ENCODE measurements at places on chromosomes 7 and 10.

DNA sequence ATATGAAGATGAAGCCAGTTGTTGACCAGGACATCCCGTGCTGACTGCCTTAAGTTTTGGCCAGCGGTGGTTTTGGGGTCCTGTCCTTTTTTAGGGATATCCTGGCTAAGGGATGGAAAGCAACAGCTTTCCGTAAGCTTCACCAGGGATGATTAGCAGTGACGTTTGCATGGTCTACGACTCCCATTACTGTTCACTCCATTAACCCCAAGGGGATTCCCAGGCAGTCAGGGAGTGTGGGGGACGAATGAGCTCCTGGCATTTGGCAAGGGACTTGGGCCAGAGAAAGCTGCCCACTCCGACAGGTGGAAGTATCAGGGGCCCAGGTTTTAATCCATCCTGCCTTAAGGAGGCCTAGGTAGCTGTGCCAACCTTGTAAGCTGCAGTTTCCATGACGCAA is 66.8 kb downstream of the ITGB1 start:
- no peak for DNase-seq

GRCh38 chr7:21942955-21943354 is 2.7 kb downstream of the CDCA7L start:
- no peak for DNase-seq

- DNase-seq = peak; percentile 35
These were observed 3.6 kb upstream of the PTTG1IP2 start for GRCh38 chr7:90465816-90466215.

DNA sequence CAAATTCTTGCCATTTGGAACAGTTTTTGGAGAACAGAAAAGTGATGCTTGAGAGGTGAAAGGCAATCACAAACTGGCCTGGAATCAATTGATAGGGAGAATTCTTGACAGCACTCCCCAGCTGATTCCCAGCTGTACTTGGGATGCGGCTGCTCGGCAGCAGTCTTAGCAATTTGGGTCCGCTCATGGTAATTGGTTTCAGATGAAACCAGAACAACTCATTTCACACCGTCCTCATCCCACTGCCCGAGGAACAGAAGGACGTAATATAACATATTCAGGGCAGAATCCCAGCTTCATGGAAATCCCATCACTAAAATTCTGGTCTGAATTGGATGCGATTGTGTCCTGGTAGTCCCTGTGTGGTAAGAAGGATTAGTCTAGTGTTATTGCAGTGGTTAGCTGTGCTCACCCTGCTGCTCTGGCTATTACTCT is 223.3 kb upstream of the FERD3L start:
- DNase-seq = no peak

DNA sequence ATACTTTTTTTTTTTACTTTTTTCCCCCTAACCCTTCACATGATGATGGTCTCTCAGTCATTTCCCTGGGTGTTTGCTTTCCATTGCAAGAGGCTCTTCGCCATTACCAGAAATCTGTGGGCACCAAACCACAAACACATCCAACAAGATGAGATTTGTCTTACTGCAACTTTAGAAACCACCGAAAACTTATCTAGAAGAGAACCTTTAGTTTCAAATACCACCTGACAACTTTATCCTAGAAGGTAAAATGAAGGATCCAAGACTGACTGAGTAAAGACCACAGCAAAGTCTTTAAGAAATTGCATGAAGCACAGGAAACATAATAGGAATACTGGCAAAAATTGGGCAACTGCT is 363.3 kb upstream of the MBL2 start:
- DNase-seq = no peak

GRCh38 chr10:99975106-99975829 is 34.5 kb downstream of the DNMBP start:
- DNase-seq = peak; percentile 19

GRCh38 chr7:141664450-141664849 is 37.5 kb downstream of the DENND11 start:
- DNase-seq = no peak

DNA sequence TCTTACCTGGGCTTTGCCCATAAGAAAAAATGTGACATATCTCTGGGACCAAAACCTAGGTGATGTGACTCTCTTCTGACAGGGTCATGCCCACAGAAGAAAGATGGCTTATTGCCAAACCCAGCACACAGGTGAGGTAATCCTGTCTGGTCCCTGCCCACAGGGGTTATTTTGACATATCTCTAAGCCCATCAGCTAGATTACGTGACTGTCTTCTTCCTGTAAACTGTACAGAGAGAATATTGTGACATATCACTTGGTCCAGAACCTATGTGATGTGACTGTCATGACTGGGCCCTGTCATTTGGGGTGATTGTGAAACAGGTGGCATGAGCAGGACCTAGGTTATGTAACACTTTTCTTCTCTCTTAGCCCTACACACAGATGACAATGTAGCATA is 48.8 kb upstream of the ZNF680 start:
- DNase-seq = no peak

- peak; percentile 61 for DNase-seq
These were observed 274.7 kb upstream of the HGF start for GRCh38 chr7:82044497-82045080.

GRCh38 chr7:34453150-34453549 is 204.9 kb upstream of the NPSR1 start:
- DNase-seq = no peak

GRCh38 chr7:80967071-80967916 is 48.4 kb upstream of the SEMA3C start:
- DNase-seq = peak; percentile 31

GRCh38 chr10:128377988-128378387 is 251.8 kb upstream of the MKI67 start:
- no peak for DNase-seq

DNA sequence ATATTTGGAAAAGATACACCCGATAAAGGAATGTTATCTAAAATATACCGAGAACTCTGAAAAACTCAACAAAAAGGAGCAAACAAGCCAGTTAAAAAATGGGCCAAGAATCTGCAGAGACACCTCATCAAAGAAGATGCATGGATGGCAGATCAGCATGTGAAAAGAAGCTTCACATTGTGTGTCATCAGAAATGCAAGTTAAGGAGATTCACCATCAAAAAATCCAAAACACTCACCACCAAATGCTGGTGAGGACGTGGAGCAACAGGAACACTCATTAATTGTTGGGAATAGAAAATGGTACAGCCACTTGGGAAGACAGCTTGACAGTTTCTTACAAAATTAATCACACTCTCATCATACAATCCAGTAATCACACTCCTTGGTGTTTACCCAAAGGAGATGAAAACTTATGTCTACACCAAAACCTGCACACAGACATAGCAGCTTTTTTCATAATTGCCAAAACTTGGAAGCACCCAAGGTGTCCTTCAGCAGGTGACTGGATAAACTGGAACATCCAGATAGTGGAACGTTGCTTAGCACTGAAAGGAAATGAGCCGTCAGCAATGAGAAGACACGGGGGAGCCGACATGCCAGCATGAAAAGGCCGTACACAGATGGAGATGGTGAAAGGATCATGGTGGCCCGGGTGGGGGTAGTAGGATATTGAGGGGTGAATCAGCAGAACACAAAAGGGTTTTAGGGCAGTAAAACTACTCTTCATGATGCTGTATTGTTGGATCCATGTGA is 27.9 kb upstream of the PWWP2B start:
- no peak for DNase-seq

GRCh38 chr10:30357806-30358205 is 8.7 kb upstream of the MTPAP start:
- DNase-seq = no peak

DNA sequence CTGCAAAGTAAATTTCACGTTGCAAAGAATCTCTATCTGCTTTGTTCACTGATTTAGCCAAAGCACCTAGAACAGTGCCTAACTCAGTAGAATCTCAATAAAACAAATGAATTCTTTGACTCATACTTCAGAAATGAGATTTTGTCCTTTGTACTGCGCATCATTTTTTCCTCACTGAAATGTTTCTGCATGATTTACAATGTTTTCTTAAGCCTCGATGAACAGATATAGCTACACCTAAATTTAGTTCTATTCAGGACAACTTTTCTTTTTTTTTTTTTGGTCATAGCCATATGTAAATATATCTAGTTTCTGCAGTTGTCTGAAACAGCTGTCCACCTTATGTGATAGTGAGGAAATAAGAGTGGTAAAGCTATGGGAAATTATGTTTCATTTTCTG is 15.3 kb downstream of the GNAT3 start:
- DNase-seq = no peak

GRCh38 chr7:28104041-28104541 is 76.5 kb downstream of the JAZF1 start:
- no peak for DNase-seq

DNA sequence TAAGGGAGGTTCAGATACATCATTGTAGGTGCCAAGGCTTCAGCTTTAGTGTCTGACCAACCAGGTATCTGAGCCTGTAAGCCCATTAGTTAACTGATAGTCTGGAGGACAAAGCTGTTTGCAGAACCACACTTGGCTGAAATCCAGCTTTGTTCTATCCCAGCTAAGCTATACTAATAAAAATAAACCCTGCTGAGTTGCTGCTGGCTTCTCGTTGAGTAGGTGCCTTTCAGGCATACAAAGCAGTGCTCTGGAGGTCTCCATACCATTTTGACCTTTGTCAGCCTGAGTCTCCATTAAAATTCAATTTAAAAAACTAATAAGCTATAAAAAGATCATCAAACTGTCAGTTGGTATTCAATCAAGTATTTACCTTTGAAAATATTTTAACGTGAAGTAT is 22.0 kb downstream of the CDCA7L start:
- DNase-seq = no peak

DNA sequence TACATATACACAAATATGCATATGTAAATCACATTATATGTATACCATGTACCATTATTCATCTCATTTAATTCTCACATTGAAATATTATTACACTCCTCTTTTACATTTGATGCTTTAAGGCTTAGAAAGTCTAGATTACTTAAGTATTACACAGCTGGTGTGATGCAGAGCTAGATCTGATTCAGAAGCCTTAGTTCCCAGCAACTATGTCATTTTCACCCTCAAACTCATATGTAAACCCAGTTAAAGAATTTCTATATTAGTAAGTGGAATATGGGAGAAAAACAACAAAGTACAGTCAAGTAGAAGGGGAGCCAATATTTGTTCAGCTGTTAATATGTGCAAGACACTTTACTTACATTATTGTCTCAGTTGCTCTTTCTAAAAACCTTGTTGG is 74.3 kb upstream of the CSTF2T start:
- DNase-seq = no peak

DNA sequence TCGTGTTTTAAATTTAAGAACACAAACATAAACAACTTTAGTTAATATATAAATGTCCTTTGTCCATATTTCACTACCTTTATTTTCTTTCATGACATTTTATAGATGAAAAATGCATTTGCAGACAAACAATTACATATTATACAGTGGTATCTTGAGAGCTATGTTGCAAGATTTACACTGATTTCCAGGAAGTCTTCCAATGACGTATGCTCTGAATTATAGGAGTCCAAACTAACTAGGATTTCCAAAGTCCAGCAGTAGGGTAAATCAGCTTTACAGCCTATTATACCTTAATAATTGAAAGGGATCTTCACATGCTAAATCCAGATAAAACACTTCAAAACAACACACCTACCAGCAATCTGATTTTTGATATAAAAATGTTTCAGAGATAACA is 69.4 kb downstream of the HYCC1 start:
- DNase-seq = no peak

GRCh38 chr7:28395831-28396230 is 16.5 kb upstream of the CREB5 start:
- DNase-seq = no peak

DNA sequence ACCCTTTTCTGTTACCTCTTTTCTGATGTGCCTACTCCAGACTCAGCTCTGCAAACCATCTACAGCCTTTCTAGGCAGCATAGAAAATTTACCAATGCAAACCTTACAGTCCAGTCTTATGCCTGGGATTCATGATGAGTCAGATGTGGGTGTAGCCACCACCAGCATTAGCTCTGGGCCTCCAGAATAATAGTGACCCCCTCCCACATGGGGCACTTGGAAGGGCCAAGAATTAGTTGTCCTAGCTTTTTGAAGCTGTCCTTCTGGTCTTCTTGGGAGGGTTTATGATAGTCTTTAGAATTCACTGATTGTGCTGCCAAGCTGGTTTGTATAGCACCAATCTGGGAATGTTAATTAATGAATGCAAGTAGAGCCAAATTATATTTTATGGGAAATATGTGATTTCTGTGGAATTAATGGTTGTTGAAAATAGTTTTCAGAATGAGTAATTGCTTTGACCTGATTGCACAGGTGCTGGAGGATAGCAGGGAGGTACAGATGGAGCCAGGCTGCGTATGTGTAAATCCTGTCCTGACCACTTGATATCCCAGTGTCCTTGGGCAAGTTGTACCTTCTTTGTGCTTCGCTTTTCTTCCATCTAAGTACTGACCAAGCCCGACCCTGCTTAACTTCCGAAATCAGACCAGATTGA is 94.8 kb downstream of the CPED1 start:
- peak; percentile 19 for DNase-seq

- DNase-seq = no peak
These were observed 27.9 kb upstream of the ASCC1 start for GRCh38 chr10:72243822-72244437.

DNA sequence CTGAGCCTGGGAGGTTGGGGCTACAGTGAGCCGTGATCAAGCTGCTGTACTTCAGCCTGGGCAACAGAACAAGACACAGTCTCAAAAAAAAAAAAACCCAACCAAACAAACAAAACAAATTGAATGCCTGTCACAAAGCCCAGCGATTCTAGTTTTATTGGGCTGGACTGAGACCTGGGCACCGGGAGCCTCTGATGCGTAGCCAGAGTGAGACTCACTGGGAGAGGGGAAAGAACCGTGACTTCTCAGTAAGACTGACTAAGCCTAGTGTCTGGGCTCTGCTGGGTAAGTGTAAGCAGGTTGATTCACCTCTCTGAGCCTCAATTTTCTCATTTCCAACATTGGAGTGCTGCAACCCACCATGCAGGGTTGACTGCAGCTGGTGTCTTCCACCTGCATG is 10.1 kb upstream of the LEP start:
- no peak for DNase-seq

- peak; percentile 75 for DNase-seq
These were observed 37.0 kb upstream of the IL15RA start for GRCh38 chr10:6014241-6014761.

GRCh38 chr10:86703176-86703575 is 34.9 kb downstream of the LDB3 start:
- DNase-seq = no peak

GRCh38 chr10:71831646-71832552 is 19.2 kb downstream of the PSAP start:
- DNase-seq = peak; percentile 62

GRCh38 chr7:138982204-138982623 is 1.0 kb upstream of the KIAA1549 start:
- DNase-seq = no peak

GRCh38 chr7:44990109-44991023 is 9.6 kb upstream of the CCM2 start:
- DNase-seq = no peak
